ENCODE measurements at places on chromosomes 2 and 18. TPM values are rescaled to one million over a fixed set of nuclear protein-coding genes. Genes with fewer than 3 reads are reported as not detected.

DNA sequence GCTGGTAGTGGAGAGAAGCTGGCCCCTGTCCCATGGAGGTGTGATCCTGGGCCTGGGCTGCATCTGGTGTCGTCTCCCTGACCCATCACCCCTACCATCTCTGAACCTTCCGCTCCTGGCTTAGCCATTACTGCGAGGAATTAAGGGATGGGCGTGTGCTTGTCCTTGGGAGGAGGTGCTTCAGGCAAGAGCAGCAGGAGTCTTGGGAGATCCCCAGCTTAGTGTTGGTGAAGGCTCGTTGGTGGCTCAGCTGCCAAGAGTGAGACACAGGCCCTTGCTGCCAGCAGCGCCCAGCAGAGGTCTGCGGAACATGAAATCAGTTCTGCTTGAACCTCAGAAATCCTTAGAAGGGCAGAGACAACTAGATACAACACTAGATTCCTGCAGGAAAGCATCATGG is 59.9 kb upstream of the TGFA start:
- no peak for DNase-seq

GRCh38 chr2:68828887-68829708 is 42.1 kb downstream of the BMP10 start:
- peak; percentile 96 for DNase-seq

- no peak for DNase-seq
Measured at GRCh38 chr2:60529785-60530627, 23.4 kb downstream of the BCL11A start.

DNA sequence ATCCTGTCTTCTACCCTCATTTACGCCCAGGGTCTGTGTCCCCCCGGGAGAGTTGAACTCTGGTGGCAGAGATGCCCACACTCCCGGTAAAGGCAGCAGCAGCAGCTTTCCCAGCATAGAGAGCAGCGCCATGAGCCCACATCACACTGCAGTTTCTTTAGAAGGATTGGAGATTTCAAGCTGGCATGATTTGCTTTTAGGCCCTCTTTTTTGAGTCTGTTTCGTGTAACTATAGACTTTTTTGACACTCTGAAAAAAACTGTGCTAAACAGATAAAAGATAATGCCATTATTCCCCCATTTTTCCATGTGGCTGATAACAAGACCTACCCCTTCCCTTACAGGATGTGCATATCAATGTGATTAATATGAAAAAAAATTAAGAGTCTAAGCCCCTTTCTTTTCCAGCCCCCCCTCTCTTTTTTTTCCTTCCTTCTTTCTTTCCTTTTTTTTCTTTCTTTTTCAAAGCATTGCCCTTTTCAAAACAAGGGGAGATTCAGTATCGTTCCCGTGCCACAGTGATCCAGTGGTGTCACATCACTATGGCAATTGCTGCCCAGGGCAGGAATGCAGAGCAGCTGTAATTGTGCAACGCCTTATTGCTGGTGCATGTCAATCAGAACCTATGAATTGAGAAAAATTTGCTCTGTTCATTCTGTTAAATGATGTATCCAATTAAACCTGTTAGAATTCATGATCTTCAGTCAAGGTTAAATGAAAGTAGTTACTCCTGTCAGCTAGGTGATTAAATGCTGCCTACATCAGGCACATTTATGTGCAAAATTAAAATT is 104.5 kb downstream of the CDCA7 start:
- DNase-seq = no peak

DNA sequence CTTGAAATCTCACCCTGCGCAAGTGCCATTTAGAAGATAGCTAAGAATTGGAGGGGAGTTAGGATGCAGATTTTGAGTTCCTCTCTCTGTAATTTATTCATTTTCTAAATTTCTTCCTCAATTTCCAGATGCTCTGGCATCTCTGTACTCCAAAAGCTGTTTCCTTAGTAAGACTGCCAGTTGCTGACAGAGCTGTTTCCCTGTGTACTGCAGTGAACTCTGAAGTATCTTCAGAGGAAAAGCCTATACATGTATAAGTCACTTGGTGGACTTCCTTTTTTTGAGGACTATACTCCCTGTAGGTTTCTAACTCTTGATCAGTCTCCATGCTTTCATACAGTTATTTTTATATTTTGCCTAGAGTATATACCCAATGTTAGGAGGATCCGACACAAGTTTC is 1.5 kb upstream of the RESP18 start:
- DNase-seq = no peak

GRCh38 chr2:37472959-37473358 is 128.5 kb downstream of the QPCT start:
- DNase-seq = no peak

DNA sequence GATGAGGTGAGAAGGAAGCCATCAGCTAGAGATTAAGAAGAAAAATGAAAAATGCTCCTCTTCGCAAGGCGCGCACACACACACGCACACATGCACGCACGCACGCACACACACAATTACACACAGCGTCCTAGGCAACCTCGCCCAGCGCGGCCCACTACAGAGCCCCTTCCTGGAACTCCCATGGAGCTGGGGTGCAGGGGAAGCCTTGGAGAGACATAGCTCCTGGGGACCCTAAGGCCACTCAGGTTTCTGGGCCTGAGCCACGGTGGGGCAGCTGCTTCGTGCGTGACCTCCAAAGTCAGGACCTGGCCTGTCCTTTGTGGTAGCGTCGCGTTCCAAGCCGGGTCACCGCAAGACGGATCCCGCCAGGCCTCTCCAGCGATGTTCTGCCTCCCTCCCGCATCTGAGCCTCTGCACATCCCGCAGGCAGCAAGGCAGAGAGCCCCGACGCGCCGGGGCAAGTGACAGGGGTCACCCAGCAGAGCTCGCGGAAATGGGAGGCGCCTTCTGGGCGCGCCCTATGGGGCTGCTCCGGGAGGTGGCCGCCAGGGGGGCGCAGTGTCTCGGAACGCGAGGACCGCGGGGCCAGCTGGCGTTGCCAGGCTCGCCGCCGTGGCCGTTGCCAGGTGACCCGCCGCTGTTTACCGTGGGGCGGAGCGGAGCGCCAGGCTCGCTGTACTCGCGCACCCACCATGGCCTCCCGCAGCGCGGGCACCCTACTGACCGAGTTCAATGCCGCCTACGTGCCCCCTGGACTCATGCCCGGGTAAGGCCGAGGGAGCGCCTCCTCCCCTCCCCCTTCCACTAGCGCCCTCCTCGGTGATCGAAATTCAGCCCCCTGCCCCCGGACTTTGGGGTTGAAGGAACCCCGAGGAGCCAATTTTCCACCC is 79.0 kb downstream of the CIB4 start:
- peak; percentile 77 for DNase-seq

DNA sequence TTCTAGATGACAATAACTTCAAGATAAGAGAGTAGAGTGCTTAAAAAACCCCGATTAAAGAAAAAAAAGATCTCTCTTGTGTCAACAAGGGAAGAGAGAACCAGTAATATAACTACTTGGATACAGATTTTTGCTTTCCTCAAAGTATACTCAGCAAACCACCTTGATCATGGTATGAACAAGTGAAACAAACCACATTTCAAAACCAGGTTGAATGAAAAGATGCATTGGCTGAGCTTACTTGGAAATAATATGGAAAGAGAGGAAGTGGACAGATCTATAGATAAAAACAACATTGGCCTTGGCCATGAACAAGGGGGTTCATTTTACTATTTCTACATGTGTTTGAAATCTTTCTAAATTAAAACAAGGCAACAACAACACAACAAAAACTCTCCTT is 50.1 kb downstream of the ATP8B1 start:
- no peak for DNase-seq

DNA sequence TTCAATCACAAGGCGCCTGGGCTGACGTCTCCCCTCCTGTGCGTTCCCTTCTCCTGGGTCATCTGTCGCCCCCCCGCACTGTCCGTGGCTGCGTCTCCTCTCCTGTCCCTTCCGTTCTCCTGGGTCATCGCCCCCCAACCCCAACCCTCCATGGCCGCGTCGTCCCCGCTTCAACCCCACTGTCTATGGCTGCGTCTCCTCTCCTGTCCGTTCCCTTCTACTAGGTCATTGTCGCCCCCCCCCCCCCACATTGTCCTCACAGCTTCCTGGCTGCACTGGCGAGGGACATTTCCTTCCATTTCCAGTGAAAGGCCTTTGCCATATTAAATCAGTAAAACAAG is 118.9 kb downstream of the TMEM18 start:
- no peak for DNase-seq

- DNase-seq = no peak
Measured at GRCh38 chr2:164739966-164740365, 101.7 kb downstream of the COBLL1 start.

DNA sequence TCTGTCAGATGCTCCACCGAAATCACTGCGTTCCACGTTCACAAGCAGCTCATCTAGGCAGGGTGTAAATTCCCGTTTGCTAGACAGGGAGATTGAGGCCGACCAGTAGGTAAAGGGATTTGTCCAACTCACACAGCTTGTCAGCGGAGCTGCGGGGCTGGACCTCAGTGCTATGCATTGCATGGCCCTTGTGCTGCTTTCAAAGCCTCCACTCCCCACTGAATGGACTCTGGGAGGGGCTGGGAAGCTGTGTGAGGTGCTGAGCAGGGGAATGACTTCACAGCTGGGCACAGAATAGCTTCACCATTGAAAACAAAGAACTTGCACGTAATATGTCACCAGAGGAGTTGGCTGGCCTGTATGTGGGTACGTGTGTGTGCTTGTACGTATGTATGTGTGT is 21.4 kb downstream of the CELF4 start:
- peak; percentile 49 for DNase-seq

GRCh38 chr2:229133155-229133772 is 137.8 kb downstream of the PID1 start:
- no peak for DNase-seq

GRCh38 chr2:61045226-61045625 is 20.4 kb upstream of the SANBR start:
- DNase-seq = no peak

DNA sequence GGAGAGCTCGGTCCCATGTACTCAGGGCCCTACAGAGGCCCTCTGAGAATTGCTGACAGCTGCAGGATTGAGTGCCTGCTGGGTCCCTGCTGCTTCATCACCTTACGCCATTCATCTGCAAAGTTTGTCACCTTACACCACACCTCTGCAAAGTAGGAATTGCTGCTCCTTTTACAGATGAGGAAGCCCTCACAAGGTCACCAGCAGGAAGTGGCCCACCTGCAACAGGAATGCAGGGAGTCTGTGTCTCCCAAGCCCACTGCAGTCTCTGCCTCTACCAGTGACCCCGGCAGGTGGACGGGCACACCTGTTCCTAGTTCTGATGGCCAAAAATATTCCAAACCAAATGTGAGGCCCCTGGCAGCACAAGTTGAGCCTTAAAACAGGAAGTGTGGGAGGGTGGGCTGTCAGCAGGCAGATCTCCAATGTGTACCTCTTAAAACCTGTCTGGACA is 441.4 kb downstream of the NBAS start:
- DNase-seq = no peak

DNA sequence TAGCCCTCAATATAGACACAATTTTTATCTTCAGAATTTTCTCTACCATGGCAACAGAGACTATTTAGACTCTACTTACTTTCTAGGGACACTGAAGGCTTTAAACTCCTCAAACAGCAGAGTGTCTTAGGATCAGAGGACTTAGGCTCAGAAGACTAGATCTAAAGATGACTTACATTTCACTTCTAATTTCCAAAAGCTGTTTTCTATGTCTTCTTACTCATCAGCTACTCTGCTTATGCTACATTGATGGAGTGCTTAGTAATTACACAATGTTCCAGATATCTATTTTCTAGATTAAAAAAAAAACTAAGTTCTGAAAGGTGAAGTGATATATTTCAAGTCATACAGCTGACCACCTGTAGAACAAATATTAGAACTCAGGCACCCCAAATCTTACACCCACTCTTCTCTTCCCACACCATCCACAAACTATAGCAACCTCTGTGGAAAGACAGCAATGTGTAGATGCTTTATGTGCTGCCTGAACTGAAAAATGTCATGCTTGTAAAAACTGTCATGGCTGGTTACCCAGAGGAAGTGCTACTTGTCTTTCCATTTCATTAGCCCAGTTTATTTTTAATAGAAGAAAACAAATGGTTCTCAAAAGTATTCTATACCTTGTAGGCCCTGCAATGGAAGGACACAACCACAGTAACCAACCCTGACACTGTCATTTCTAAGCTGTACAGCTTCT is 831.0 kb upstream of the ACVR2A start:
- DNase-seq = no peak

GRCh38 chr18:23043803-23044376 is 91.4 kb upstream of the CABLES1 start:
- no peak for DNase-seq

DNA sequence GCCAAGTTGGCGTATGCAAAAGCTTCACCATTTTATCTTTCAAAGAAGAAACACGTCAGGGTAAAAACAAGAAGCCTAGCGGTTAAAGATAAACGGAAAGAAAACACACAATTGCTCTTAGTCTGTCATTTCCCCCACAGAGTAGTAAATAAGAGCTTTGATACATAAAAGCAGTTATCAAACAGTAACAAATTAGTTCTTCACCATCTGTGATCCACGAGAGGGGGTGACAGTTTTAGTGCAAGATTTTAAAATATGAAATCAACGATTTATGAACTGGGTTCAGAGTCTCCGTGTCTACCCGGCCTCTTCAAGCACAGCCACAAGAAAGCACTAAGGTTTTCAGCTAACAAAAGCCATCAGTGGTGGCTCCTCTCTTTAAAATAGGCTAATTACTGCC is 703.9 kb upstream of the ID2 start:
- no peak for DNase-seq

- DNase-seq = no peak
Measured at GRCh38 chr18:421247-422155, 79.0 kb downstream of the COLEC12 start.

DNA sequence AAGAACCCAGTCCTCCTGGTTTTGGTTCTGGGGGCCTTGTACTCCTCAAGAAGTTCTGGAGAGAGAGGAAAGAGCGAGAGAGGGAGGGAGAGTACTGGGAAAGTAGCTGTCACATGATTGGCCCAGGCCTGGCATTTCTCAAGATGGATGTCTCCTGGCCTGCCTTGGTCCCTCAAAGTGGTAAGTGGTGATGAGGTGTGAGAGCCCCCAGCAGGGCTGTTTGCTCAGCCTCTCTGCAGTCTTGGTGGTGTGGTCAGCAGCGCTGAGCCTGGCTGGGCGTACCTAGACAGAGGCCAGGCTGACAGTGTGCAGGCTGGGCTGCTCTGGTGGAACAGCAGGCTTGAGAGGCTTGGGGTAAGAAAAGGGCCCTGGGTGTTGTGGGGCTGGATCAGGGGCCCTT is 2.5 kb downstream of the SPEG start:
- peak; percentile 67 for DNase-seq

GRCh38 chr2:197128897-197129296 is 181.7 kb downstream of the ANKRD44 start:
- DNase-seq = no peak

DNA sequence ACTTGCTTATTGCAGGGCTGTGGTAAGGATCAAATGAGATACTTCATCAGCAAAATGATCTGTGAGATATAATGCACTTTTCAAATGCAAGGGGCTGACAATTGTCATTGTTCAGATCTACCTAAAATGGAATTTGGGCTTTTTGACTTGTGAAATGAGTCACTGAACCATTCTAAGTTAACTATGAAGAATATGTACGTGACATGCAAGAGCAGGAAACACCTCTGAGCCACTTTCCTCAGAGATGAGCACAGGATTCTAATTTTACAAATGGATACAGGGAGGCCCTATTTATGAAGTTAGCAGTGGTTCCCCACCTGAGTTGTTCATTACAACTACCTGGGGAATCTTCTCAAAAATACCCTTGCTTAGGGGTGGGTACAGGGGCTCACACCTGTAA is 26.7 kb downstream of the CTLA4 start:
- DNase-seq = no peak

DSG1 gene
- not detected for total RNA-seq

RAB17 gene
- total RNA-seq = not detected

LRPPRC gene
- 64.1 TPM for total RNA-seq

ANKRD62 gene
- not detected for total RNA-seq

ARHGAP28 gene
- total RNA-seq = 58.5 TPM

HTR2B gene
- total RNA-seq = 1.3 TPM

TMEM87B gene
- total RNA-seq = 39.9 TPM

SPP2 gene
- not detected for total RNA-seq

CXCR1 gene
- 52.8 TPM for total RNA-seq

SPATA3 gene
- not detected for total RNA-seq
